Suppressor macrophage (primary cell): ENCODE measurements at places on chromosomes 13 and 19.
A peak's percentile ranks its signal among the peaks of the same experiment; 100 is the strongest.

- peak; percentile 69 for DNase-seq
Measured at GRCh38 chr19:18086590-18087138, at the start of gene IL12RB1. Gene IL12RB1, minus strand, starts transcription at chr19:18086934. Its CDS starts 111 bp downstream, at chr19:18086823.

DNA sequence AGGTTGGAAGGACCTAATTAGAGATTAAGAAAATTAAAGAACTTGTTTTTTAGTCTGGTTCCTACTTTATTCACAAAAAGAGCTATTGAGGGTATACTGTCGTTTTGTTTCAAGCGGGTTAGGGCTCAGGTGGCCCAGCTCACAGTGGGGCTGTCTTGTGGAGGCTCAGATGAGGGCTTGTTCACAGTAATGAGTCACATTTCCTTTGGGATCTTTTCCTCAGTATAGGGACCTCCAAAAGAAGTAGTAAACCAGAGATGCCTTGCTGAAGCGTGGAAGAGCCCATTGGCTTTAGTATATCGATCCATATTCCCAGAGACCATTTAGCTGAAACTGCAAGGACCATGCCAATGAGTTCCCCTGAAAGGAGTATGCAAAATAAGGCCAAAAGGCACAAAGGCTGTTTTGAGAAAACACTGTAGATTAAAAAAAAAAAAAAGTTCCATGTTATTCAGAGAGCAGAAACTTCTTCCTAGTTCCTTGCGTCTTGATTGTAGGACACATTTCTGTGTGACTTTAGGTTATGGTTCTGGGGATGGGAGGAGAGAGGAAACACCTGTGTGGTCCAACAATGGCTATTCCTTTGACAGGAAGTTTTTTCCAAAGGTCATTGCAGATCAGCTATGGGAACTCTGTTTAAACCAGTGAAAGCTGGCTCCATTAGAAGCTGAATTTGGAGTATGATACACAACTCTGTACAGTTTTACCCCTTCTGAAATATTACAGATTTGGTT, 32.8 kb upstream of the GPI start:
- no peak for DNase-seq

- DNase-seq = no peak
Measured at GRCh38 chr19:13343514-13343913, 162.8 kb downstream of the CACNA1A start.

DNA sequence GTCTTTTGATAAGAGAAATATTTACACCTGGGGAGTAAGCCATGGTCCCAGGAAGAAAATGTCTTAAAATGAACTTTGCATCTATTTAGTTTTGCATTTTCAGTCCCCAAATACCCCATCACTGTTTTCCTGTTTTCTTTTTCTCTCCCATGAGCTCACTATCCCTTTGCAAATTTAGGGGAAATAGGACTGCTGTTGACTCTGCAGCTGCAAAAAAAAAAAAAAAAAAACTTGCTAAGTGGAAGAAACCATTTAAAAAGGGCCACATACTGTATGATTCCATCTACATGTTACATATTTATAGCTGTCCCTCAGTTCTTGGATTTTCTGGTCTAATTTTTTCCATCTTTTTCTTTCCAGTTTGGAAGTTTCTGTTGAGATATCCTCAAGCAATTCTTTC, 98.2 kb upstream of the SERP2 start:
- no peak for DNase-seq

GRCh38 chr19:1073956-1074517, 7.1 kb downstream of the ARHGAP45 start:
- DNase-seq = peak; percentile 9

DNA sequence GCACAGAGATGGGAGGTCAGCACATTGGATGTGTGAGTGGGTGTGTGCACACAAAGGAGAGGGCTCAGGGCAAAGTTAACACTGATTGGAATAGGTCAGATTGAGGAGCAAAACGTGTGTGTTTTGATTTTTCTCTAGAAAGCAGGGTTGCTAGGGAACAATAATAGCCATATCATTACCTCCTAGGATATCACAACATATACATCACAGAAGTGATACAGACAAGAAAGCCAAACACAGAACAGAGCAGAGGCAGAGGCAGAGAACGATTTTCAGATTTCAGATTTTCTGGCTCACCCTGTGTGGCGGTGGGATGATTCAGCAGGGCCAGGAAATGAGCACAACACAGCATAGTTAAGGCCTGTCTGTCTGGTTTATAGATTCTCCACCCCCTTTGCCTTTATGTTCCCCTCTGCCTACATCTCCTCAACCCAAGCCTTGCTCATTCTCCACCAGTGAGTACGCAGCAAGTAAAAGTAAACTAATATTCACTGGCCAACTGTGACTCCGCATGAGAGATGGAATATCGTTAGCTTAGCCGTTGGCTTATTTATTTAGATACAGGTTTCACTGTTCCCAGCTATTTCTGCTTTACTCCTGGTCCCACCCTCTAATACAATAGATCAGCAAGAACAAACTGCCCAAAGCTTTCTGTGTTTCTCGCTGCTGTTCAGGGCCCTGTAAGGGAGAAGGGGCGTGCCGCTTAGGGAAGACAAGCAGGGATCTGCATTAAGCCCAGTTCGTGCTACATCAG, 182.7 kb upstream of the TSC22D1 start:
- DNase-seq = peak; percentile 25

- no peak for DNase-seq
Measured at GRCh38 chr13:96696389-96696900, 297.8 kb downstream of the OXGR1 start.

DNA sequence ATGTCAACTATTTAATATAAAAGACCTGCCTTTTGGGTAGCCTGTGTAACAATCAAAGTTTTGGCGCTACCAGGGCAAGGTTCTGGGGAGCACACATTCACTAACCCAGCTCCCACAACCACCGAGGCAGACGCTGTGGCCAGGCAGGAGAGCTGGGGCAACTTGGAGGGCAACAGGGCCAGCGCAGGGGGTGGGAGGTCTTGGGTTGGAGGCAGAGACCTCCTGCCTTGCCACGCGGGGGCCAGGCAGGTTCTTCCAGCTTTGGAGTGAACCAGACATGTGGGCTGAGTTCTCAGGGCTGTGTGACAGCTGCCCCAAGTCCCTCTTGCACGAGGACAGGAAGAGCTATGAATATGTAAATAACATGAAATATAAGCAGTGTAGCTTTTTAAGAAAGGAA, 30.3 kb upstream of the MCF2L start:
- DNase-seq = no peak

- DNase-seq = peak; percentile 65
Measured at GRCh38 chr19:12913851-12914690, 5.0 kb downstream of the SYCE2 start.

DNA sequence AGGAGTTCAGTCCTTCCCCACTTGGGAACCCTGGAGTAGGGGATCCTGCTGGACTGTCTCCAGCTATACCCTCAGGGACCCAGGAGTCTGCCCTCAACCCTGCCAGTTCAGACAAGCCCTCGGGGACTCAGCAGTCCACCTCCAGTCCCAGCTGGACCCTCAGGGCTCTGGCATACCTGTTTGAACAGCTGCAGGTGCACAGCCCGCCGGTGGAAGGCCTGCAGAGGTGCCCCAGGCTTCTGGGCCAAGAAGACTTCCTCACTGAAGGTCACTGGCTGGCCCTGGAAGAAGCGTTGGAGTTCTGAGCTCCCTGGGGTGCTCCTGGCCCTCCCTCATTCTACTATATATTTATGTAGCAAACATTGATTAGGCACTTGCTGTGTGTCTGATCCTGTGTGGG, 8.6 kb downstream of the CRB3 start:
- DNase-seq = no peak

DNA sequence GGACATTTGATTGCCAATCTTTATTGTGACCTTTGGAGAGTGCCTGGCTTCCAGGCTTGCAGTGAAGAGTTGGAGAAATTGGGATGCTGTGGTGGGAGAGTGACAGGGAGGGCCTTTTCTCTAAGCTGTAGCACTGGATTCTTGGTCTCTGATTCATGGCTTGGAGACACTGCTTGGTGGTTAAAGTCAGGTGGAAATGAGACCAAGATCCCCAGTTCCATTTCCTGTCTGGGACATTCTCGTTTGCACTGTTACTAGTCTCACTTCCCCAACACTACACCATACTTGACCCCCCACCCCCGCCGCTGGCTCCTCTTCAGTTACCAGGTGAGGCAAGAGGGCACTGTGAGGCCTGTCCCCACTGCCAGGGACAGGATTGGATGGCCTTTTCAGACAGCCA, 2.9 kb downstream of the SUPT5H start:
- DNase-seq = peak; percentile 36

GRCh38 chr19:18832306-18833140, 764 bp downstream of the UPF1 start:
- DNase-seq = peak; percentile 61

DNA sequence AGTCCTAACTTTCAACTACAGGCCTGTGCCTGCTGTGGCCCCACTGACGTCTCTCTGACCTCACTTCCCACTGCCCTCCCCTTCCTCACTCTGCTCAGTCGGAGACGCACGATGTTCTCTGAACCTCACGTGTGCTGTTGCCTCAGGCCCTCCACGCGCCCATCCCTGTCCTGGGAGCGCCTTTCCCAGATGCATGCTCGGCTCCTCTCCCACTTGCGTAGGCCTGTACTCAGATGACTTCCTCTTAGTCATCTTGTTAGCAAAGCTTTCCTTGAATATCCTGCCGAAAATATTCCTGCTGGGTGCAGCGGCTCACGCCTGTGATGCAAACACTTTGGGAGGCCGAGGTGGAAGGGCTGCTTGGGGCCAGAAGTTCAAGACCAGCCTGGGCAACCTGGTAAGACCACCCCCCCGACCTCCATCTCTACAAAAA, 9.3 kb upstream of the SYT5 start:
- peak; percentile 66 for DNase-seq

DNA sequence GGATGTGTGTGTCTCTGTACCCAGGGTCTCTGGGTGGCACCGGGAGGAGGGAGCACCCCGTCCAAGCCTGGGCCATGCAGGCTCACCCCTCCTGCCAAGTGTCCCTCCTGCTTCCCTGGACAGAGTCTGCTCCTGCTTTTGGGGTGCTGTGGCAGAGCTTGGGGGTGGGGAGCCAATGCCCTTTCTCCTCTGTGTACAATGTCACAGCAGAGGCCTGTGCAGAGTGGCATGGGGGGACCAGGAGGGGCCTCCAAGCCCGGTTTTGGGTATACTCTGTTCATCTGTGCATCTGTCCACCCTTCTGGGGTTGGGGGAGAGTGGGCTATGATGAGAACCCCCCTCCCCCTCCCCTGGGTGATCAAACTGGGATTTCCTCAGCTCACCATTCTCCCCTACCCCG, 33.5 kb downstream of the PDE4A start:
- DNase-seq = no peak

GRCh38 chr13:110044551-110045111, 258.2 kb upstream of the IRS2 start:
- DNase-seq = no peak

DNA sequence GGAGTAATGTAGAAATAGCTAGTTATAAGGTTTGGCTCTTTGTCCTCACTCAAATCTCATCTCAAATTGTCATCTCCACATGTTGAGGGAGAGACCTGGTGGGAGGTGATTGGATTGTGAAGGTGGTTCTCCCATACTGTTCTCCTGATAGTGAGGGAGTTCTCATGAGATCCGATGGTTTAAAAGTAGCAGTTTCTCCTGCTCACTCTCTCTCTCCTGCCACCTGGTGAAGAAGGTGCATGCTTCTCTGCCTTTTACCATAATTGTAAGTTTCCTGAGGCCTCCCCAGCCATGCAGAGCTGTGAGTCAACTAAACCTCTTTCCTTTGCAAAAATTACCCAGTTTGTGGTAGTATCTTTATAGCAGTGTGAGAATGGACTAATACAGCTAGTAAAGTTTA, 849.4 kb downstream of the DACH1 start:
- DNase-seq = no peak

DNA sequence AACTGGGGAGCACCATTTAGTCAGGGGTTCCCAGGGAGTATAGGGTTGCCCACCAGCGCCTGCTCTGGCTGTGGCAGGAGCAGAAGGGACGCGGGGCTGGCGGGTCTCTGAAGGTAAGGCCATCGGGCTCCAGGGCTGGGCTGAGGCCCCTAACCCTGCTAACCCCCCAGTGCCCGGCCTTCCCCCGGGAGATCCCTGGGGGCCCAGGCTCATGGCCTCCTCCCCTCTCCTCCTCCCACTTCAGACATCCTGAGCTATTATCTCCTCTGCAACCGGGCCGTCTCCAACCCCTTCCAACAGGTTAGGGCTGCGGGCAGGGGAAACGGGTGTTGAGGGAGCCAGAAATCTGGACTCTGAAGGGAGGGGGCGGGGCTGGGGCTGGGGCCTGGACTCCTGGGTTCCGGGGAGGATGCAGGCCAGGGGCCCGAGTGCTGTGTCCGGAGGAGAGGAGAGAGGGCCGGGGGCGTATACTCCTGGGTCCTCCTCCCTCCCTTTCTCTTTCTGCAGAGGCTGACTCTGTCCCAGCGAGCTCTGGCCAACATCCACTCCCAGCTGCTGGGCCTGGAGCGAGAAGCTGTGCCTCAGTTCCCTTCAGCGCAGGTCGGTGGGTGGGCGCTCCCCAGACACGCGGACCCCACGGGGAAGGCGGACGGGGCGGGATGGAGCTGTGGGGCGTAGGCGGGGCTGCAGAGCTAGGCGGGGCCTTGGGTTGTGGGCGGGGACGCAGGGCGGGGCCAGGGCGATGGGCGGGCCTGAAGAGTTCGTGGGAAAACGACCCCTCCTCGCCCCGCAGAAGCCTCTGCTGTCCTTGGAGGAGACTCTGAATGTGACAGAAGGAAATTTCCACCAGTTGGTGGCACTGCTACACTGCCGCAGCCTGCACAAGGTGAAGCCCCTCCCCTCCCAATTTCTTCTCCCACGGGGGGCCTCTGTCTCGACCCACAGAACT, 15.3 kb downstream of the TTYH1 start:
- DNase-seq = peak; percentile 70

DNA sequence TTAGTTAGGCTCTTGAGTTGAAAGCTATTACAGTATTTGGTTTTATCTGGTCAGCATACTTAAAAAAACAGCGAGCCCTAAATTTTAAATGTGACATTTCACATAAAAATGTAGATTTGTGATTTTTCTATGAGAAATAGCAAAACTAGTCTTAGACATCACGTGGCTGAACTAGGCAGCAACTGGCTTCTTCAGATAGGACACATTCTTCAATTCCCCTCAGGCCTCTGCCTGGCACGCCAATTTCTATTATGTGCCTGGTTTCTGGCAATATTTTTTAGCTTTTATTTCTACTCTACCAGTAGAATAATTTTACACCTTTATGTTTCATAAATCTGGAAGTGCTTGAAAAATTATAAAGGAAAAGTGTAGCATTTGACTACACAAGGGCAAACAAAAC, 433.7 kb downstream of the DIAPH3 start:
- DNase-seq = no peak

DNA sequence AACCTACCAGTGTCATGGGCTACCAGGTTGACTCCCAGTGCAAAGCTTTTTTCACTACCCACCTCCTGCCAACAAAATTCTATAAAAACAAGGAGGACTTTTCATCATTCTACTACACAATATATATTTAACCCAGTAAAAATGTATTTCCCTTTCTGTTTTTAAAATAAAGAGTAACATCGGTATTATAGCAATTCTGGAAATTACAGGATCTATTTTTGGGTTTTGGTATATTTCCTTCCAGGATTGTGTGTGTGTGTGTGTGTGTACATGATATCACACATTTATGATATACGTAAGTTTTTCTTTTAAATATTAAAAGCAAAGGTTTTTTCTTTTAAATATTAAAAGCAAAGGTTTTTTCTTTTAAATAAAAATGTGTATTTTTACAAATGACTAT, 6.0 kb upstream of the UBL3 start:
- no peak for DNase-seq
